ENCODE measurements at places on chromosomes 3 and 15.

DNA sequence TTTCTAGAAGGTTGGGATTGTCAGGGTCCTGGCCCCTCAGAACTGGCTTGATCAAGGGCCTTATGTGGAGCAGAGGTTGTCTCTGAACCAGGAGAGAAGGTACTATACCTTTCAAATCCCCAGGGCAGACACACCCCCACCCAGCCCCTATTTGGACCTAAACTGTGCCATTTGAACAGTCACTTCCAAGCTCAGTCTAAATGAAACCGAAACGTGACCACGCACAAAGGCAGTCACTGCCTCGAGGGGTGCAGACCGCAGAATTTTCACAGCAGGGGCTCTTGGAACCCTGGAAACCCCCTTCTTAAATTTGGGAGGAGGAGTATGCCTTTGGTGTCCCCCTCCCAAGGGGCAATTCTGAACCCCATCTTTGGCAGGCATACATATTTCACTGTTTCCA lies 53.7 kb downstream of the GRIP2 start:
- H3K27ac ChIP-seq = no peak overlapping the region
- H3K4me1 ChIP-seq = no peaks in the 10 kb centered on the region
- no peaks in the 10 kb centered on the region for H3K27me3 ChIP-seq
- H3K4me3 ChIP-seq = no peak overlapping the region
- peaks cover 32% of the 10 kb centered on the region for H3K36me3 ChIP-seq

- DNase-seq = no peak
- H3K4me3 ChIP-seq = no peak overlapping the region
- H3K36me3 ChIP-seq = no peaks in the 10 kb centered on the region
- H3K27ac ChIP-seq = no peak overlapping the region
- H3K4me1 ChIP-seq = no peaks in the 10 kb centered on the region
- no peaks in the 10 kb centered on the region for H3K27me3 ChIP-seq
Observed at GRCh38 chr15:35306361-35306981, 221.4 kb upstream of the NANOGP8 start.

- DNase-seq = no peak
- no peaks in the 10 kb centered on the region for H3K27me3 ChIP-seq
- peaks cover 62% of the 10 kb centered on the region for H3K36me3 ChIP-seq
- H3K27ac ChIP-seq = peak overlapping the region; percentile 90
- H3K4me3 ChIP-seq = peak overlapping the region; percentile 80
Observed at GRCh38 chr15:58627701-58628100, 121.8 kb downstream of the ADAM10 start.

GRCh38 chr3:63344661-63345060 lies 66.6 kb downstream of the SYNPR start:
- no peak for DNase-seq
- H3K36me3 ChIP-seq = no peaks in the 10 kb centered on the region
- H3K27ac ChIP-seq = no peak overlapping the region
- H3K27me3 ChIP-seq = peaks cover 2% of the 10 kb centered on the region
- no peaks in the 10 kb centered on the region for H3K4me1 ChIP-seq

GRCh38 chr15:70382762-70383458 lies 285.2 kb upstream of the TLE3 start:
- no peak overlapping the region for H3K4me3 ChIP-seq
- H3K4me1 ChIP-seq = no peaks in the 10 kb centered on the region
- no peaks in the 10 kb centered on the region for H3K27me3 ChIP-seq
- H3K36me3 ChIP-seq = no peaks in the 10 kb centered on the region
- DNase-seq = no peak

Measured in T-helper 2 cell treated with Interferon-gamma antibody and Interleukin-4, amounts not matched to agents 5 μg/mL and 100 μg/mL, for 36 hours (primary cell).